ENCODE measurements at places on chromosomes 2 and 18.

DNA sequence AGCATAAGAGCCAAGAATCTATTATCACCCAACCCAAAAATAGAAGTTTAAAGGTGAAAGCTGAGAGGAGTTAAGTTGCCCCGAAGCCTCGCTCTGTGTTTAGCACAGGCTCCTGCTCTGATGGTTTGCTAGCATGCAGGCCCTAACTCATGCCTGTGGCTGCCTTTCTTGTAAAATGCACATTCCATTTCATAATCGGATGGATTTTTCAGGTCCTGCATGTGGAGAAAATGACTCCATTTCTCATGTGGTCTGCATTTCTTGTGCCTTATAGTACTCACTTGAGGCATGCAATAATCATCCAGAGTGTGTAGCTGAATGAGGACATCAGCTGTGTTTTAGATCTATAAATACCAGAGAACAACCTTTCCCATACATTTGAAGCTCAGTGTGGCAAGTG is 381.8 kb downstream of the CPS1 start:
- DNase-seq: no peak

DNA sequence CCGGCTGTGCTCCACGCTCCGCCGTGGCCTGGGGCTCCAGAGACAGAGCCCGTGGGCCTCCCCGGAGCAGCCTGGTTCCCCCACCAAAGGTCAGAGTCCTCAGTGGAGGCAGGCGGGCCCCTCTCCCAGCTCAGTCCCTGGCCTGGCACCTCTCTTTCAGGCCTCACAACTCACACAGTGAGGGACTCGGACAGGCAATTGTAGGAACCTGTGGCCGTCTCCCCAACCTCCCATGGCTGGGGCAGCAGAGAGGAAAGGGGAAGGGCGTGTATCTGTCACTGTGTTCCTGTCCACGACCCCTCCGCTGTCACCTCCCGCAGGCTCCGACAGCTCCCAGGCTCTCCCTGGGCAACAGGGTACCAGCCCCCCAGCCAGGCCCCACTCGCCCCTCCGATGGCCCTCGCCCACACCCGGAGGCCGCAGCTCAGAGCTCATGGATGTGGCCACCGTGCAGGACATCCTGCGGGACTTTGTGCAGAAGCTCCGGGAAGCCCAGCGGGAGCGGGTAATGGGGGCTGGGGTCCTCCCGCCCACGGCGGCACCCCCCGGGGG is 32.4 kb upstream of the SNED1 start:
- DNase-seq: no peak

DNA sequence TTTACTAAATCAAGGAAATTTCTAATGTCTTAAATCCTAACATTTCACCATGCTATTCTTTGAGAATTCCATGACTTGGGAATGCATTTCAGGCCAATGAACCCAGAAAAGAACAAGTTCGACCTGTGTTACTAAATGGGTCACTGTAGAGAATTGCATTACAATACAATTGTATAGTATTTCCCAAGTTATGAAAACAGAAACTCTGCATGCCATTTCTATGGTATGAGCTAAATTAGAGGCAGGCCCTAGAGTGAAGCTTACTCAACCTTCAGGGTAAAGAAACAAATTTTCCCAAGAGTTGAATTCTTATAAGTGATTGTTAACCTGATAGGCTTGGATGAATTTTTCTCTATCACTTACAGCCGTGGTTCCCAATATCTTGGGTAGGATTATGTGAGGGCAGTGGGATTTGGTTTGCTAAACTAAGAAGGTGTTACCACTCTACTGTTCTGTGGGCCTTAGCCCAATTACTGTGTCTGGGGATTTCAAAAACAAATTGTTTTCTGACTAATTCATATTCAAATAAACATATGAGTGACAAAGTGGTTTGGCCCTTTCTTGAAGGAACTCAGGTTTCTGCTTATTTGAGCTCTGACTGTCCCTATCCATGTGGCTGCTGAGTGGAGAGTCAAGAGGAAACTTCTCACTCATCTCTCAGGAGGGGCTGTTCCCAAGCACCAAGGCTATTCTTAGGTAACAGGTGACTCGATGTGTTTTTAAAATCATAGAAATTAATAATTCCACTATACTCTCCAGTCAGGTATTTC is 11.2 kb upstream of the SERPINB7 start:
- no peak for DNase-seq

GRCh38 chr18:26826656-26827235 is 38.8 kb downstream of the AQP4 start:
- DNase-seq: no peak

DNA sequence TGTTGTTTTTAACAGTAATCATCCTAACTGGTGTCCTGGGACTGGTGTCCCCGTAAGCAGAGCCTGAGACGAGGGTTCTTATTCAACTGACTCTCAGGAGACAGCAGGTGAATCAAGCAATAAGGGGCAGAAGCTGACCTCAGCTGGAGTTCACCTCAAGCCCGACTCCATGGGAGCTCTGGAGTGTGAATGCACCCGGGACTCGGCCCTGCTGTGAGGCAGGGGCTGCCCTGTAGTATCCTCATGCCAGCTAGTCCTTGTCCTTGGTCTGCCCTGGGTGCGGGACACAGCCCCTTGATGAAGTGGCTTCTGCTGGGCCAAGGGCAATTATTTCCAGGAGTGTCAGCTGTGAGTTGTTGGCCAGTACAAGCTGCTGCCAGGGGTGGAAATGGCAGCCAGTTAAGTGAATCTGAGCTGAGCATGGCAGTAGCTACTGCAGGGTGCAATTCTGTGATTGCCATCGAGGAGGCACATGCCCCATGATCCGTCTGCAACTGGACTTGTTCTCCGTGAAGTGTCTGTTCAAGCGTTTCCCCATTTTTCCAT is 54.9 kb upstream of the OTOS start:
- no peak for DNase-seq

GRCh38 chr2:70984576-70985282 is 6.3 kb downstream of the ANKRD53 start:
- peak; percentile 77 for DNase-seq

- no peak for DNase-seq
Measured at GRCh38 chr2:28219138-28219537, 173.5 kb upstream of the FOSL2 start.

Measured in activated T-cell treated with anti-CD3 and anti-CD28 coated beads for 1 hour (primary cell).